ENCODE measurements at places on chromosomes 6 and 20. TPM values are rescaled to one million over a fixed set of nuclear protein-coding genes. Genes with fewer than 3 reads are reported as not detected.

- no peak overlapping the region for H3K4me3 ChIP-seq
- no peaks in the 10 kb centered on the region for H3K36me3 ChIP-seq
- H3K27ac ChIP-seq: no peak overlapping the region
- peaks cover 6% of the 10 kb centered on the region for H3K27me3 ChIP-seq
- no peak for DNase-seq
- H3K4me1 ChIP-seq: peaks cover 3% of the 10 kb centered on the region
Measured at GRCh38 chr6:152696522-152696921, 1.2 kb upstream of the MYCT1 start.

GRCh38 chr6:153956808-153957207 is 82.2 kb upstream of the OPRM1 start:
- no peaks in the 10 kb centered on the region for H3K36me3 ChIP-seq
- no peak overlapping the region for H3K27ac ChIP-seq
- DNase-seq: no peak
- H3K27me3 ChIP-seq: peaks cover 7% of the 10 kb centered on the region
- no peak overlapping the region for H3K4me3 ChIP-seq
- peaks cover 33% of the 10 kb centered on the region for H3K4me1 ChIP-seq

- no peaks in the 10 kb centered on the region for H3K36me3 ChIP-seq
- no peaks in the 10 kb centered on the region for H3K27me3 ChIP-seq
- H3K4me3 ChIP-seq: no peak overlapping the region
- H3K27ac ChIP-seq: no peak overlapping the region
- H3K4me1 ChIP-seq: peaks cover 18% of the 10 kb centered on the region
- DNase-seq: no peak
Measured at GRCh38 chr6:144878577-144878976, 593.4 kb downstream of the UTRN start.

The LATS1 gene
- total RNA-seq: 33.9 TPM

DNA sequence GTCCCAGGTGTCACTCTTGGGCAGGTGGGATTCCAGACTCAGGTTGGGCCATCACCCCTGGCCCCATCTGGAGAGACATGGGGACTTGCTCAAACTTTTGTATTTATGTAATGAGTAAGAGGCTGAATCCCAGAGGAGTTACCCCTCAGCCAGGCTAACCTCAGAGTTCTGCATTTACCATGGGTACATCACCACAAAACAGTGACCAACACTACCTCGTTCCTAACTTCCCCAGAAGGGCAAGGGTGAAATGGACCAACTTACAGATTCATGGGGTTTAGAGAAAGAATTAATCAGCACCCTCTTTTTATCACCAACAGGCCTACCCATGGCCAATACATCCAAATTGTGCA is 259.9 kb upstream of the MARCKS start:
- peak overlapping the region; percentile 92 for H3K27ac ChIP-seq
- H3K4me1 ChIP-seq: peaks cover 56% of the 10 kb centered on the region
- H3K4me3 ChIP-seq: no peak overlapping the region
- no peaks in the 10 kb centered on the region for H3K27me3 ChIP-seq
- no peak for DNase-seq

The POU5F1 gene
- not detected for total RNA-seq

The ZBP1 gene
- not detected for total RNA-seq

The POPDC3 gene
- total RNA-seq: 2.1 TPM

- H3K4me3 ChIP-seq: no peak overlapping the region
- no peaks in the 10 kb centered on the region for H3K36me3 ChIP-seq
- peaks cover 61% of the 10 kb centered on the region for H3K4me1 ChIP-seq
- no peak overlapping the region for H3K27ac ChIP-seq
- DNase-seq: no peak
- no peaks in the 10 kb centered on the region for H3K27me3 ChIP-seq
Measured at GRCh38 chr20:51531141-51531710, 11.3 kb downstream of the NFATC2 start.

The MSH5 gene
- 18.4 TPM for total RNA-seq

DNA sequence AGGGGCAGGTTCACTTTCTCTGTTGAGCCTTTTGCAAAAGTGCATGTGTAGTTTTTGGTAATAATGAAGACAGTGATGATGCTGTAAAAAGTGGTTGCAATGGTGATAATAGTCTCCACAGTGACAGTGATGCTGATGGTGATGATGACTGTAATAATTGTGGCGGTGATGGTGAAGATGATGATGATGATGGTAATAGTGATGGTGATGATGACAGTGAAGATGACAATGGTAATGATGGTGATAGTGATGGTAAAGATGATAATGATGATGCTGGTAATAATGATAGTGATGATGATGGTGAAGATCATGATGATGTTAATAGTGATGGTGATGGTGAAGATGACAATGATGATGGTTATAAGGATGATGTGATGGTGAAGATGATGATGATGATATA is 67.7 kb upstream of the LRFN2 start:
- DNase-seq: no peak
- no peaks in the 10 kb centered on the region for H3K36me3 ChIP-seq
- no peak overlapping the region for H3K27ac ChIP-seq
- H3K4me3 ChIP-seq: no peak overlapping the region
- H3K27me3 ChIP-seq: no peaks in the 10 kb centered on the region

- DNase-seq: no peak
- peaks cover 3% of the 10 kb centered on the region for H3K4me1 ChIP-seq
- no peak overlapping the region for H3K4me3 ChIP-seq
- no peaks in the 10 kb centered on the region for H3K36me3 ChIP-seq
Measured at GRCh38 chr20:64106435-64106961, 867 bp downstream of the NPBWR2 start.

The MEP1A gene
- total RNA-seq: not detected

DNA sequence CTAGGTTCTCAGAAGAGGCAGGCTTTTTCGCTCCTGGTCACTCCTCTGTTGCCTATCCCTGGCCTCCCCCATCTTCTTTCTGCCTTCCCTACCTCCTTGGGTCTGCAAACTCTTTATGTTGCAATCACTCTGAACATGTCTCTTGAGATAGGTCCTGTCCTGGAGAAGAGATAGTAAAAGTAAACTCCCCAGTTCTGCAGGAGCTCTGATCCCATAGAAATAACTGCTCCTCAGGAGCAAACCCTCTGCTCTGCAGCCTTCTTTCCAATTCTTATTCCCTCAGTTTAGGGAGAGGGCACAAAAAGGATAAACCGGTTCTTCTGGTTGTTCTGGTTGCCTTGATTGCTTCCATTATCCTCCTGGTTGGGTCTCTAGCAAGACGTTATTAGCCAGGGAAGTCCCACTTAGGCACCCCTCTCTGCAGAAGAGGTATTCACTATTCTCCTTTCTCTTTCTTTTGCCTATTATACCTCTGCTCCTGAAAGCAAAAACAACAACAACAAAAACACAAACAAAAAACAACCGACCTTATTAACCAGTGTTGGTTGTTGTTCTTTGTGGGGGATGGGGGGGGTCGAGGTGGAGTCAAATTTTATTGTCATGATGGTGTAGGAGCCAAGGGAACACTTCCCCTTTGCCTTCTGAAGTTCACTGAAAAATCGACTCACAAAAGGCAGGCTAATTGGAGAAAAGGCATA is 973 bp downstream of the TRIM38 start:
- peak overlapping the region; percentile 68 for H3K4me3 ChIP-seq
- H3K27ac ChIP-seq: peak overlapping the region; percentile 70
- DNase-seq: no peak
- H3K27me3 ChIP-seq: no peaks in the 10 kb centered on the region
- H3K4me1 ChIP-seq: peaks cover 44% of the 10 kb centered on the region
- H3K36me3 ChIP-seq: peaks cover 23% of the 10 kb centered on the region

DNA sequence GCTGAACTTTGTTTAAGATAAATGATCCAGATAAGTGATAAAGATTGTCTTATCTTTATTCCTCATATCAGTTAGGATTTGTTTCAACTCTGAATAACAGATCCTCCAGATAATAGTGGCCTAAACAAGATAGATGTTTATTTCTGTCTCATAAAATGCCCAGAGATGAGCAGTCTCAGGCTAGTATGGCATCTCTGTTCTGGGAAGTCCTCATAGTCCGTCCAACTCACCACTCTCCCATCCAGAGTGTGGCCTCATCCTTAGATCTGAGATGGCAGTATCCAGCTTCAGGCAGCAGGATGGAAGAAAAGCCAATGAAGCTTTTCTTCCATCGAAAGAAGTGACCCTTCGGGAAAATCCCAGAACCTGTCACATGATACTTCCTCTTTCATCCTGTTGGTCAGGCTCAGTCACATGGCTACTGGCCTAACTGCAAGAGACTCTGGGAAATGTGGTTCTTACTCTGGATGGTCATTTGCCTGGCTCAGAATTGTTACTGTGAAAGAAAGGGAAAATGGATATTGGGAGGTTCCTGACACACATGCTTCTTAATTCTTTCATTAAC is 29.4 kb upstream of the TAGAP start:
- H3K4me1 ChIP-seq: peaks cover 6% of the 10 kb centered on the region
- H3K27me3 ChIP-seq: peaks cover 11% of the 10 kb centered on the region
- peak overlapping the region; percentile 76 for H3K4me3 ChIP-seq
- H3K36me3 ChIP-seq: no peaks in the 10 kb centered on the region

The HLA-DPB1 gene
- total RNA-seq: 4.7 TPM

The SLC17A3 gene
- not detected for total RNA-seq

Data from osteocyte (in vitro differentiated cells).